ENCODE measurements at places on chromosomes 6 and 20. TPM values are rescaled to one million over a fixed set of nuclear protein-coding genes. Genes with fewer than 3 reads are reported as not detected.

DNA sequence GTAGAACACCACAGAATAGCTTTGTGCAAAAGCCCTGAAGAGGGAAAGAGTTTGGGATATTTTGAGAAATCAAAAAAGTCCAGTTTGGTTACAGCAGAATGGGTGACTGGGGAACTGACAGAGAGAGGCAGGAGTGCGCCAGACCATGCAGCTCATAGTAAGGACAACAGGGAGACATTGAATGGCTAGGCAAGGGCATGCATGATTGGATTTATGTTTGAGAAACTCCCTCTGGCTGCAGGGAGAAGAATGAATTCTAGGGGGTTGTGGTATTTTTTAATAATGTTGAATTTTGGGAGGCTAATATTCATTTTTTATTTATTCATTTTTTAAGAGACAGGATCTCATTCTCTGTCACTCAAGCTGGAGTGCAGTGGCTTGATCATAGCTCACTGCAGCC, 49.9 kb downstream of the TGM2 start:
- H3K36me3 ChIP-seq, result no peaks in the 10 kb centered on the region
- peaks cover 3% of the 10 kb centered on the region for H3K4me1 ChIP-seq
- H3K27me3 ChIP-seq, result peaks cover 21% of the 10 kb centered on the region
- H3K27ac ChIP-seq, result no peak overlapping the region
- DNase-seq, result no peak

DNA sequence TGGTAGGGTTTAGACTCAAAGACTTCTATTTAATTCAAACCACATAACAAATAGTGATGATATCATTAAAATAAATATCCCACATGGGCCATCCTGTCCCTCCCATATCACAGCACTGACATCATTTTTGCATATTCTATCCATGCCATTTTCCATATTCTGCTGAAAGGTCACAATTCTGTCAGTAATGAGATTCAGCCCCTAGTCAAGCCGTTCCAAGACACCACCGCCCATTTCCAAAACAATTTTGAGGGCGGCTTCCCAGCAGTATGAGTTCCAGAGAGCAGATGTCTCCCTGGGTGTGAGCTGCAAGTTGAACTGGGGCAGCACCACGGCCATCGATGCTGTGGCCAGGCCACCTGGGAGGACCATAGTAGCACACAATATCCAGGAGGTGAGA, 65.1 kb upstream of the PLEKHG1 start:
- H3K36me3 ChIP-seq, result no peaks in the 10 kb centered on the region
- H3K27ac ChIP-seq, result no peak overlapping the region
- no peak overlapping the region for H3K4me3 ChIP-seq
- DNase-seq, result no peak
- peaks cover 2% of the 10 kb centered on the region for H3K4me1 ChIP-seq

DNA sequence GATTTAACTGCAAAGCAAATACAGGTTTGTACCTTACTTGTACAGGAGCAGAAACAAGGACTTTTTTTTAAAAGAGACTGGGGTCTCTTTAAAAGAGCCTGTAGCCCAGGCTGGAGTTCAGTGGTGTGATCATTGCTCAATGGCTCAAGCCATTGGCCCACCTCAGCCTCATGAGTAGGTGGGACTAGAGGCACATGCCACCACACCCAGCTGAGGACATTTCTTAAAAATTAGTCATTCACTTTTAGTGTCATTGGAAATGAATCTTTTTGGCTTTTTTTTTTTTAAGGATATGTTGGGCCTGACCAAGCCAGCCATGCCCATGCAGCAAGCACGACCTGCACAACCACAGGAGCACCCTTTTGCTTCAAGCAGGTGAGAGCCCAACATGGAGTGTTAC, 16.9 kb downstream of the SEC23B start:
- no peak for DNase-seq
- peaks cover 46% of the 10 kb centered on the region for H3K36me3 ChIP-seq
- no peak overlapping the region for H3K4me3 ChIP-seq
- H3K27ac ChIP-seq, result no peak overlapping the region
- H3K27me3 ChIP-seq, result no peaks in the 10 kb centered on the region

DNA sequence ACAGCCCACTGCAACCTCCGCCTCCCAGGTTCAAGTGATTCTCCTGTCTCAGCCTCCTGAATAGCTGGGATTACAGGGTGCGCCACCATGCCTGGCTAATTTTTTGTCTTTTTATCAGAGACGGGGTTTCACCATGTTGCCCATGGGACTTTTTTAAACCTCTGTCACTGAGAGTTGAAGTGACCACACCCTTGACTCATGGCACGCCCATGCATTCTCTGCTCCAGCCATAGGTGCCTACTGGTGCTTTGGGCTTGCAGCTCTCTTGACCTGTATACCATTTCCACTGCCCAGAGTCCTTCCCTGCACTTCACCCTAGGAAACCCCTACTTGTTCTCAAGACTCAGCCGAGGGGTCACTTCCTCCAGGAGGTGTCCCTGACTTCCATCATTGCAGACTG, 2.4 kb upstream of the SCRT2 start:
- no peak for DNase-seq
- H3K27me3 ChIP-seq, result peaks cover 43% of the 10 kb centered on the region
- peaks cover 2% of the 10 kb centered on the region for H3K4me1 ChIP-seq
- no peak overlapping the region for H3K27ac ChIP-seq
- peaks cover 3% of the 10 kb centered on the region for H3K36me3 ChIP-seq
- H3K4me3 ChIP-seq, result no peak overlapping the region

GRCh38 chr20:58511364-58511763, 3.8 kb downstream of the APCDD1L start:
- DNase-seq, result no peak
- peaks cover 27% of the 10 kb centered on the region for H3K27me3 ChIP-seq
- H3K27ac ChIP-seq, result no peak overlapping the region

- peaks cover 52% of the 10 kb centered on the region for H3K4me1 ChIP-seq
- H3K27ac ChIP-seq, result no peak overlapping the region
- peaks cover 9% of the 10 kb centered on the region for H3K36me3 ChIP-seq
- no peaks in the 10 kb centered on the region for H3K27me3 ChIP-seq
- no peak overlapping the region for H3K4me3 ChIP-seq
These were observed 21.7 kb downstream of the FGD2 start for GRCh38 chr6:37027036-37027720.

DNA sequence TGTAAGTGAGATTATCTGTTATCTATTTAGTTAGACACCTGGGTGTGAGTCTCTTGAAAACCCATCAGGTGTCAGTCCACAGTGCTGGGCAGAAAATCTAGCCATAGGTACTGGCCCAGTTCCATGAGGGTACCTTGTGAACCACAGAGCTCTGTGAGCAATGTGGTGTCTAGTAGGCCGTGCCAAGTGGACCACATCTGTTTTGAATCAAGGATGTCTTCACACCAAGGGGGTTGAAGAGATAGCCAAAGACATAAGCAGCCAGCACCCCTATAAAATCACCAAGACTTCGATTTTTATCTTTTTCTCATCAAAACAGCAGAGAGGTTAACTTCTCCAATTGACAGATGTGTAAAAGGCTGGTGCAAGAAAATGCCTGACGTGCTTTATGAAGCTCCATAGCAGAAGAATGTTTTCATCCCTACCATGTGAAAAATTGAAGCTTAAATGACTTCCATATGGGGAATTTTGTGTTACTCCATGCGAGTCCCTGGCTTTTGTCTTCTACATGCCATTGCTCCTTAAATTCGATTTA, 368.7 kb downstream of the HAO1 start:
- H3K27me3 ChIP-seq, result no peaks in the 10 kb centered on the region
- no peak for DNase-seq
- no peak overlapping the region for H3K4me3 ChIP-seq
- H3K4me1 ChIP-seq, result no peaks in the 10 kb centered on the region

The C20orf141 gene
- not detected for total RNA-seq

GRCh38 chr6:63819831-63820230, 184.2 kb downstream of the PHF3 start:
- H3K27ac ChIP-seq, result no peak overlapping the region
- H3K4me1 ChIP-seq, result no peaks in the 10 kb centered on the region
- no peaks in the 10 kb centered on the region for H3K27me3 ChIP-seq
- H3K36me3 ChIP-seq, result no peaks in the 10 kb centered on the region
